ENCODE measurements at places on chromosomes 12 and 14.

GRCh38 chr12:100267603-100268281 lies 765 bp downstream of the SCYL2 start:
- no peaks in the 10 kb centered on the region for H3K36me3 ChIP-seq
- peak overlapping the region; percentile 93 for H3K27ac ChIP-seq
- no peaks in the 10 kb centered on the region for H3K27me3 ChIP-seq
- H3K4me3 ChIP-seq: peak overlapping the region; percentile 95

DNA sequence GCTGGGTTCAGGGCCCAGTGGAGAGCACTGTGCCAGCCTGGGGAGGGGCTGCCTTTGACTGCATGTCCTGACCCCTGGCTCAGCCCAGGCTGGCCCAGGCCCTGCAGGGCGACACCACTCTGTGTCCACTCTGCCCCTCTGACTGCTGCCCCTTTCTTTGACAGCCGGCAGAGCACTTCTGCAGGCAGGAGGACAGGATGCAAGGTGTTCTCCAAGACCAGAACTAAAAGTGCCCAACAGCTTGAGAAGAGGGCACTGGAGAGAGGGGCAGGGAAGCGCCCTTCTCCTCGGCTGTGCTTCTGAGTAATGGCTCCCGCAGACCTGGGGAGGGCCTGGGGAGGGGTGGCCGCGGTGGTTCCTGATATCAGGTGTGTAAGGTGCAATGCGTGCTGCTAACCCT lies 72.7 kb downstream of the WDR20 start:
- DNase-seq: no peak
- no peak overlapping the region for H3K27ac ChIP-seq
- H3K27me3 ChIP-seq: no peaks in the 10 kb centered on the region
- peaks cover 21% of the 10 kb centered on the region for H3K36me3 ChIP-seq
- H3K4me3 ChIP-seq: no peak overlapping the region

DNA sequence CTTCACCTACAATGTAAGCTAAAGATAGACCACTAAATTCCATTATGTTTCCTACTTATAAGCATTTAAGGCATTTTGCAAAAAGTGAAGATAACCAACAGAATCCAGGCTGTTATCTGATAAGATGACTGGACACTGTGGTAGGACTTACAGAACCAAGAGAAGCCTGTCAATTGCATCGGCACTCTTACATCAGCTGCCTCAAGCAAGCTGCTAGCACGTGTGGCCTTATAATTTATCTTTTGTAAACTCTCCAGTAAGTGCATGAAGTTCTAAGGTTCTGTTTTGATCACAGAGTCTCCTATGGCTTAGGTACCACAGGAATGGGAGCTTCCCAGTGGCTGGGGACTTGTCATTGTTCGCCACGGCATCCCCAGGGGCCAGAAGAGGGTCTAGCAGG lies 88.7 kb downstream of the TRAFD1 start:
- peaks cover 63% of the 10 kb centered on the region for H3K36me3 ChIP-seq
- no peaks in the 10 kb centered on the region for H3K27me3 ChIP-seq
- H3K4me1 ChIP-seq: no peaks in the 10 kb centered on the region
- no peak overlapping the region for H3K27ac ChIP-seq
- H3K4me3 ChIP-seq: no peak overlapping the region

DNA sequence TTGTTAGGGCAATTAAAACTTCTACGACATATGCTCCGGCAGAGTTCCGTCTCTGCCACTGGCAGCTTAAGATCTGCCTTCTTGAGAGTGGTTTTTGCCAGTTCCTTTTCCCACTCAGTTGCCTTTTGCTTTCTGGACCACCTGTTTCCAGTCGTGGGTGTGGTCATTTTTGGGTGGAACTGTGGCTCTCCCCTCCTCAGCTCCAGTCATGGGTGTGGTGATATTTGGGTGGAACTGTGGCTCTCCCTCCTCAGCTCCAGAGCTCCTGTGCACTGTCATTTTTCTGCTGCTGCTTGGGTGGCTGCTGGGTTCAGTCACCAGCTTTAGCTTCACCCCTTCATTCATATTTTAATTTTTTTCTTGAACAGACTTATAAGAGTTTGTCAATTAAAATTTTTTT lies 25.3 kb downstream of the WDR20 start:
- H3K4me3 ChIP-seq: no peak overlapping the region
- no peak for DNase-seq
- H3K27me3 ChIP-seq: no peaks in the 10 kb centered on the region

GRCh38 chr12:47999816-48000215 lies 4.5 kb downstream of the COL2A1 start:
- peaks cover 5% of the 10 kb centered on the region for H3K27me3 ChIP-seq
- no peak overlapping the region for H3K27ac ChIP-seq
- H3K4me1 ChIP-seq: peaks cover 39% of the 10 kb centered on the region
- DNase-seq: no peak
- no peak overlapping the region for H3K4me3 ChIP-seq

DNA sequence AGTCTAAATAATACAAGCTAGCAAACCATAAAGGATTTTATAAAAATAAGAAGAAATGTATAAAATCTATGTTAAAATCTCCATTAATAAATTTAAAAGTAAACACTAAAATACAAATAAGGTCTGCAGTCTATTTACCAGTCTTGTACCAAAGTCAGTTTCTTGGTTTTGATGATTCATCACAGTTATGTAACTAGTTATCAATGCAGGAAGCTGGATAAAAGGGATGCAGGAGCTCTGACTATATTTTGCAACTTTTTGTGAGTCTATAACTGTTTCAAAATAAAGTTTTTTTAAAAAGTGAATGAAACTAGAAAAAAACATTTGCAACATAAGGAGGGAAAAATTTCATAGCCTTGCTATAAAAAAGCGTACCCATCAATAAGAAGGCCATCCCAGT lies 151.5 kb downstream of the DERA start:
- DNase-seq: no peak
- H3K36me3 ChIP-seq: no peaks in the 10 kb centered on the region
- no peaks in the 10 kb centered on the region for H3K4me1 ChIP-seq
- H3K27ac ChIP-seq: no peak overlapping the region
- no peak overlapping the region for H3K4me3 ChIP-seq

DNA sequence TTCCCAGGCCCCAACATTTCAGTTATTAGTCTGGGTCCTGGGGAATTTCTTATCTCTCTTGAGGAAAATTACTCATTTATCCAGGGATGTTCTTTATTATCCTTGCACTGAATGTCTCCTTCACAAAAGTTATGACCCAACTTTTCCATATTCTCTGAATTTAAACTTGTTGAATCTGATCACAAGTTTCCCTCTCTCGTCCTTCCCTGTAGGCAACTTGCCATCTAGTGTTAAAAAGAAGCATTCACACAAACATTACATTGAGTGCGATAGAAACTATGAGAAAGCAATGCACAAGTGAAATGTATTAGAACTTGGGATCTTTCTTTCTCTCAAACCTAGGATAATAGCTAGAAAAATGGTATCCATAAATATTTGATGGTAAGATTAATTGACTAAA lies 608.4 kb downstream of the FSCB start:
- no peaks in the 10 kb centered on the region for H3K36me3 ChIP-seq
- no peak overlapping the region for H3K4me3 ChIP-seq
- H3K4me1 ChIP-seq: no peaks in the 10 kb centered on the region

DNA sequence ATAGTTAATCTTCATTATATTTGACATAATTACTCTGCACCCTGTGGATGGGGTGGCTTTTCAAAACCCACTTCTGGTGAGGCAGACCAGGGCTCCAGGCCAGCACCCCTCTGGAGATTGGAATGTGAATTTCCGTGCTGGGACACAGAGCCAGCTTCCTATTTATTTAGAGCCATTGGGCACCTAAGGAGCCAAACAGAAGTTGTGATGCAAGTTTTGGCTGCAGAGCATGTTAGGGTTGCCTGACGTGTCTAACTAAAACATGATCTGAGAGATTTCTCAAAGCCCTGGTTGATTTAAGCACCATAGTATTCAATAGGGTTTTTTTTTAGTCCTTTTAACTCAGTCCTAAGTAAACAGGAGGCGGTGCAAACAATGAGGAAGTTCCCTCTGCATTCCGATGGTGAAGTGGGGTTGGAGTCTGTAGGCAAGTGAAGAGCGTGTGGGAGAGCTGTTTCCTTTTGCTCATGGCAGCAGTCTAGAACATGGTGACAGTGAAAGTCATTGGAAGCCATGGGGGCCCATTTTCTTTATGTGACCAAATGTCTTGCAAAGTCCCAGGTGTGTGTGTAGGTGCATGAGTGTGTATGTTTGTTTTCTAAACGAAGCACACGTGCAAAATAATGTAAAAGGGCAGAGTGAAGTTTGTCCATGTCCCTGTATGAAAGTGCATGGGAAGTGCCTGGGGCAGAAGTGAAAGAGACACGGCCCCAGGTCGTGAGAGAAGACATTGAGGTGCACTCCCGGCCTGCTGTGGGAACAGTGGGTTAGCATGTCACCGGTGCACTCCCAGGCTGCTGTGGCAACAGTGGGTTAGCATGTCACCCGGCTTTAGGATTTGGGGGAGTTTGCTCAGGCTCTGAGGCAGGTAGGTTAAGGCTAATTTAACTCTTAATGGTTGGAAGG lies 117.7 kb downstream of the PRKCH start:
- peak overlapping the region; percentile 15 for H3K4me3 ChIP-seq
- H3K27me3 ChIP-seq: no peaks in the 10 kb centered on the region
- no peaks in the 10 kb centered on the region for H3K36me3 ChIP-seq
- DNase-seq: no peak
- H3K4me1 ChIP-seq: peaks cover 14% of the 10 kb centered on the region
- no peak overlapping the region for H3K27ac ChIP-seq

Measured in thoracic aorta (tissue), 2 donors.